ENCODE measurements at places on chromosomes 6 and 20.

DNA sequence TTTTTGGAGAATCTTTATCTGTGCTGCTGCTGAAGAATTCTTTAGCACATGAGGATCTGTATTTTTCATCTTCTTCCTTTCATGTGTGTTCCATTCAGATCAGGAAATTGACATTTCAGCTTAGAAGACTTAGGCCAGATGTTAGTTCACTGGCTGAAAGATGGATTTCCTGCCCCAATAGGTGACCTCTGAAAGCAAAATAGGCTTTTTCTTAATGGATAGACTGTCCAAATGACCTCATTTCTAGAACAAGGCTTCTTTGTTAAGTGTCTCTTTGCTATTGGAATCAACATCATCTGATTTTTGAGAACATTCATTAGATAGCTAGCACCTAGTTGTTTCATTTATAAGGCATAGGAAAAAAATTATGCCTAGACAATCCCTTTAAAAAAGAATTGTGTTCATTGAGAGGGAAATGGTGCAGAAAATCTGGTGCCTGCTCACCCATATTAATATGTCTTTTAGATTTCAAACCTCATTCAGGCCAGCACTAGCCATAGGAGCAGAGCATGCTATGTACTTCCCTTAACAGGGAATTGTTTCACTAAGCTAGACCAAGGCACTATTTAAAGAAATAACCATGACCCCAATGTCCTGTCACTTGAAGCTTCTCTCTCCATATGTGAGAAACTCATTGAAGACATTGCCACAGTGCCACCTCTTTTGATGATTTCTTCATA lies 13.6 kb upstream of the SASH1 start:
- no peak for DNase-seq

DNA sequence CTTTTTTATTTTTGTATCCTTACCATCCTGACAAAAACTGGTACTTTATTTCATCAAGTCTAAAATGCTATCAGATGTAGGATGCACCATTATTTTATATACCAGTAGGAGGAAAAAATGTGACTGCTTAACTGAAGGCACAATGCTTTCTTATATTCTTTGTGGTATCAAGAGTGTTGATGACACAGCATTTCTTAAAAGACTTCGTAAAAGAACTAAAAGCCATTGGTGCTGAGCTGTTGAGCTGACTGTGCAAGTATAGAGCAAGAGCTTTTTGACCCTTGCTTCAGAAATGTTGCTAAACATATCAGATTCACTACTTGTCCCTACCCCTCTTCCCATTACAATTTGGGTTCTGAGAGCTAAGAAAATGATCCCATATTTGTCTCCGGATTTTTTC lies 17.5 kb downstream of the SF3B5 start:
- no peak for DNase-seq

GRCh38 chr20:36478137-36478905 lies 63.0 kb upstream of the MYL9 start:
- DNase-seq: no peak

DNA sequence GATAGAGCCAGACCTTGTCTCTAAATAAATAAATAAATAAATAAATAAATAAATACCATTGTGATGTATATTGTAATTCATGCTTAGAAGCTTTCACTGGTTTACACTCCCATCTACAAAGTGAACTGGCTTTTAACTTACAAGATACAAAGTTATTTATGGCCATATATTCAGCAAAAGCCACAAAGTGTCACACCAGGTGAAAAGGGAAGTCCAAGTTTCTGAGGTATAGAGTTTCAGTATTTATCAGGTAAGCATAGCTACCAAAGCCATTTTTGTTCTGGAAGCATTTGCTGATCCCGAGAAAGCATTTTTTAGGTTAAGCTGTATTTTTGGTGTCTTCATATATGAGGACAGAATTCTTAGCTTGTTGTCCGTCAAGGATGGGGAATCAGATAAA lies 22.1 kb upstream of the PKIG start:
- DNase-seq: no peak

All from Caki2 (cell line).